ENCODE measurements at places on chromosomes 1 and 21.

- peak; percentile 74 for DNase-seq
These were observed 26.8 kb downstream of the TMEM201 start for GRCh38 chr1:9615316-9616063.

- DNase-seq = no peak
These were observed 102.7 kb downstream of the TENT5C start for GRCh38 chr1:117708323-117709248.

DNA sequence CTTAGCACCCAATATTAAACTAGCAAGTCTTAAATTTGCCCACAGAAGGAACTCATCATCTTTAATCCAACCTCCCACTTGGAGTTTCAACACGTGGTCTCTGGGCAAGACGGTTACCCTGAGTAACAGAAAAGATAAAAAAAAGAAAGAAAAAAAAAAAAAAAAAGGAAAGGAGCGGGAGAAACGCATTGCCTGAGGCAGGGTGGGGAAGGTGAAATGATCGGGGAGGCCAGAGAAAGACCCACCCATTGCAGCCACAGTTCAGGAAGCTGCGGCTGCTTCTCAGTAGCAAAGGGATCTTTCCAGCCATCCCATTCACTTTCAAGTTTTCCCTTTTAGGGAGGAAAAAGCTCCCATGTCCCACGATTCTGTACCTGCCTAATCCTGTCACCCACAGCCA, 32.0 kb upstream of the OTUD3 start:
- no peak for DNase-seq

DNA sequence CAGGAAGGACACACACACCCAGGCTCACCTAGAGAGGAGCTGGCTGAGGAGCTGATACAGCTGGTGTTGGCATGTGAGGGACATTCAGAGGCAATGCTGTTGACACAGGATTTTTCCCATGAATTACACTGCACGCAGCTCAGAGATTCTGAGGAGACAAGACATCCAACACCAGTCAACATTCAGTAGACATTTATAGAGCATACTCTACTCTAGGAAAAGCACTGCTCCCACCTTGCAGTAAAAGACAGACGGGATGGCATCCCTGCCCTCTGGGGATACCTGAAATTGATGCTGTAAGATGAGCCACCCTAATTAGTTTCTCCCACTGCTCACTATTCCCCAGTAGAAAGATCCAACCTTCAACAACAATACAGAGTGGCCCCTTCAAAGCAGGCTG, 5.1 kb downstream of the LYPD8 start:
- no peak for DNase-seq

DNA sequence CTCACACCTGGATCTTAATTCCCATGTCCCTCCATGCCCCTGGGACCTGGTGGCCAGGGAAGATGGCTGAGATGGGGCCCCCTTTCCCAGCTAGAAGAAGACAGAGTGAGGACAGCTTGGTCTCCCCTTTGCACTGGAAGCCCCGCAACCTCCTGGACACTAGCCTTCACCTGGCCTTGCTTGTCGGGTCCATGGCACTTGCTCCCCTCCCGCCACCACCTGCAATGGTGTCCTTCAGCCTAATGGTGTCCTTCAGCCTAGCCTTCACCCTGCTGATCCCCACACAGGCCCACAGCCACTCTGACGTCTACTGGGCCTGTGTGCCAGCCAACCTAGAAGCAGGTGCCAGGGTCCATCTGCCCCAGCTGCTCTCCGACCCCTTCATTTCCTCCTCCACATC, 45.9 kb upstream of the EDN2 start:
- DNase-seq = no peak

All from AG08395 (cell line).